ENCODE measurements at places on chromosomes 4 and X.

- DNase-seq, result peak; percentile 87
- H3K27me3 ChIP-seq, result peaks cover 6% of the 10 kb centered on the region
- H3K36me3 ChIP-seq, result peaks cover 30% of the 10 kb centered on the region
- H3K4me1 ChIP-seq, result peaks cover 5% of the 10 kb centered on the region
Observed at GRCh38 chrX:150772150-150772970, 79.2 kb downstream of the MTMR1 start.

DNA sequence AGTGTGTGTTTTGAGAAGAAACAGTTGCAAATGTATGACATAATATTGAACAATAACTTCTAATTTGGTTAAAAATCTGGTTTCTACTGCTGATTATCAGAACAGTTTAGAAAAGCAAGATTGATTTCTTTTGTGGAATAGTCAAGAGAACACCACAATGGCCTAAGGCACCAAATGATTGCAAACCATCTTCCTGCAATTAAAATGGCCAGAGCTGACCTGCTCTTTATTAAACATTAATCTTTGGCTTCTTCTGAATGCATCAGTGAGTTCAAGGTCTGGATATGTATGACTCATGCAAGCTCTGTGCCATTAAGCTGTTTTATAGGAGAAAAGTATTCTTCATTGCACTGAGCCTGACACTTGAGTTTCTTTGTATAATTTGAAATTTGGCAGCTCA lies 107.8 kb upstream of the PDHA2 start:
- peaks cover 6% of the 10 kb centered on the region for H3K27me3 ChIP-seq
- H3K4me1 ChIP-seq, result peaks cover 9% of the 10 kb centered on the region
- no peak overlapping the region for H3K4me3 ChIP-seq
- DNase-seq, result no peak

- no peaks in the 10 kb centered on the region for H3K36me3 ChIP-seq
- H3K27ac ChIP-seq, result no peak overlapping the region
Observed at GRCh38 chrX:39577206-39577984, 520.4 kb downstream of the BCOR start.

- peaks cover 29% of the 10 kb centered on the region for H3K36me3 ChIP-seq
- peaks cover 32% of the 10 kb centered on the region for H3K4me1 ChIP-seq
- no peak overlapping the region for H3K4me3 ChIP-seq
- DNase-seq, result no peak
- peaks cover 2% of the 10 kb centered on the region for H3K27me3 ChIP-seq
Observed at GRCh38 chrX:133405498-133406185, 9.6 kb downstream of the GPC4 start.

DNA sequence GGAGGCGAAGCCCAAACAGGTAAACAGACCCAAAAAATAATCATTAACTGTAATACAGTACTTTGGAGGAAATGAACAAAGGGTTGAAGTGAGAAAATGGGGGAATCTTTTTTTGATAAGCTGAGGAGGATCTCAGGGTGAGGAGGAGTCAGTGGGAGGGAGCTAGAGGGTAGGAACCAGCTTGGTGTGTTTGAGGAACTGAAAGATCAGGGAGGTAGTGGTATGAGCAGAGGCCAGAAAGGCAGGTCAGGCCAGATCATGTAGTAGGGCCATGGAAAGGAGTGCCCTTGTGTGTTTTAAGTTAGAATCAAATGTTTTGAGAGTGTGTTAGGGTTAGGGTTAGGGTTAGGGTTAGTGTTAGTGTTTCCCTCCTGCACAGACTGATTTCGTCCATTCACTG lies 48.8 kb downstream of the PPP2R2C start:
- peaks cover 17% of the 10 kb centered on the region for H3K4me1 ChIP-seq
- H3K27me3 ChIP-seq, result peaks cover 37% of the 10 kb centered on the region
- no peak for DNase-seq
- H3K27ac ChIP-seq, result no peak overlapping the region
- H3K36me3 ChIP-seq, result no peaks in the 10 kb centered on the region

- no peak overlapping the region for H3K4me3 ChIP-seq
- peaks cover 54% of the 10 kb centered on the region for H3K4me1 ChIP-seq
- no peaks in the 10 kb centered on the region for H3K27me3 ChIP-seq
- no peak for DNase-seq
Observed at GRCh38 chr4:142548491-142548890, 297.6 kb downstream of the INPP4B start.

DNA sequence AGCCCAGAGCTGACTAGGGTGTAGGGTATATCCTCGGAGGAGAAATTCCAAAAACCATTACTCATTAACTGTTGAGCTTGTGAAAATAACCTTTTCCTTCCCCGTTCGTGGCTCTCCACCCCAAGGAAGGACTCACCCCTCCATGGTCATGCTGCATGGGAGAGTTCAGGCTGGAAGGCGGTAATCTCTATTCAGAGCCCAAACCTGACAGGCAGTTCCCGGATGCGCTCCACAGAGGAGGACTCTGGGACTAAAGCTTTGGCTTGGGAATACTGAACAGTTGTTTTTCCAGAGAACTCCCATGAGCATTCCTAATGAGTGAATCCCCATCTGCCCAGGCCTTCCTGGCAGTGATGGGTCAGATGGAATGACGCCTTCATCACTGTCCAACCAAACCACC lies 125.4 kb downstream of the BCOR start:
- H3K27me3 ChIP-seq, result peaks cover 72% of the 10 kb centered on the region
- no peaks in the 10 kb centered on the region for H3K36me3 ChIP-seq
- peaks cover 29% of the 10 kb centered on the region for H3K4me1 ChIP-seq
- H3K27ac ChIP-seq, result no peak overlapping the region

DNA sequence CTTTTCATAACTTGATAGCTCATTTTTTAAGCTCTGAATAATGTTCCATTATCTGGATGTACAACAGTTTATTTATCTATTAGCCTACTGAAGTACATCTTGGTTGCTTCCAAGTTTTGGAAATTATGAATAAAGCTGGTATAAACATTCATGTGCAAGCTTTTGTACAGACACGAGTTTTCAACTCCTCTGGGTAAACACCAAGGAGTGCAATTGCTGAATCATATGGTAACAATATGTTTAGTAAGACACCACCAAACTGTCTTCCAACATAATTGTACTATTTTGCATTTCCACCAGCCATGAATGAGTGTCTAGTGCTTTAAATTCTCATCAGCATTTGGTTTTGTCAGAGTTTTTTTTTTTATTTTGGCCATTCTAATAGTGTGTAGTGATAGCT lies 266.7 kb upstream of the ATOH1 start:
- no peaks in the 10 kb centered on the region for H3K36me3 ChIP-seq
- no peak overlapping the region for H3K4me3 ChIP-seq
- DNase-seq, result no peak
- H3K27ac ChIP-seq, result no peak overlapping the region
- no peaks in the 10 kb centered on the region for H3K27me3 ChIP-seq

GRCh38 chr4:90024519-90024918 lies 102.7 kb upstream of the CCSER1 start:
- H3K4me1 ChIP-seq, result no peaks in the 10 kb centered on the region
- H3K27ac ChIP-seq, result no peak overlapping the region
- H3K27me3 ChIP-seq, result no peaks in the 10 kb centered on the region
- no peak overlapping the region for H3K4me3 ChIP-seq
- DNase-seq, result no peak

DNA sequence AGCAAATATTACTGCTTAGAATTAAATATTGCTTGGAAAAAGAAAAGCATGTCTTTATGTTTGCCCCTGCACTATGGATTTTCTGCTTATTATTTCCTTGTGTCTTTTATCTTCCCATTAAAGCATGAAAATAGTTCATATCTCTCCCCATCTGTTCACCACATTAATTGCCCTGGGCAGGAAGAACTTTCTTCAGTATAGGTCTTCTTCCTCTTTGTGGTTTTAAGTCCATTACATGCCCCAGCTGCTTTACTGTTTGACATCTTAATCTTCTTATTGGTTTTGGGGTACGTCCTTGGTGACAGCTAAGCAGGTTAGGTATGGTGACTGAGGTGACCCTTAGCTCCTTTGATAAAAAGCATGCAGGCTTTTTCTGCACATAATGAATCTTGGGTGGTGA lies 157.3 kb downstream of the AASDH start:
- H3K4me1 ChIP-seq, result peaks cover 8% of the 10 kb centered on the region
- peaks cover 81% of the 10 kb centered on the region for H3K36me3 ChIP-seq
- no peak overlapping the region for H3K27ac ChIP-seq
- H3K4me3 ChIP-seq, result no peak overlapping the region
- H3K27me3 ChIP-seq, result peaks cover 4% of the 10 kb centered on the region

DNA sequence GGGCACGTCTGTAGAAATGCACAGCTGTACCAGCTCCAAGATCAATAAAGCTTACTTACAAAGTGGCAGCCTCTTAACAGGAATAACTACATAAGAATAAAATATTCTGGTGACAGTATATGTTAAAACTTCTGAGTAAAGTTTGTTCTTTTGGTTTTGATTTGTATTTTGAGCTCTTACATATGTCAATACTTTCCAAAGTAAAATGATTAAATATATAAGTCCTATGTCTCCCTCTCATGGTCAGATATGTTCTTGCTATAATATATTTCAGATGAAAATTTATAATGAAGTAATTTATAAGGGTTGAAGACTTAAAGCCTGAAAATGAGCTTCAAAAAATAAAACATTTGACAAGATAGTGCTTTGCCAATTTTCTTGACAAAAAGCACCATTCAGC lies 254.4 kb downstream of the NPFFR2 start:
- no peak overlapping the region for H3K4me3 ChIP-seq
- no peak overlapping the region for H3K27ac ChIP-seq
- H3K4me1 ChIP-seq, result no peaks in the 10 kb centered on the region
- no peak for DNase-seq
- no peaks in the 10 kb centered on the region for H3K27me3 ChIP-seq

GRCh38 chr4:57095956-57096355 lies 14.2 kb downstream of the IGFBP7 start:
- no peaks in the 10 kb centered on the region for H3K27me3 ChIP-seq
- no peak overlapping the region for H3K4me3 ChIP-seq
- no peak for DNase-seq
- H3K4me1 ChIP-seq, result peaks cover 21% of the 10 kb centered on the region
- no peaks in the 10 kb centered on the region for H3K36me3 ChIP-seq
- no peak overlapping the region for H3K27ac ChIP-seq

DNA sequence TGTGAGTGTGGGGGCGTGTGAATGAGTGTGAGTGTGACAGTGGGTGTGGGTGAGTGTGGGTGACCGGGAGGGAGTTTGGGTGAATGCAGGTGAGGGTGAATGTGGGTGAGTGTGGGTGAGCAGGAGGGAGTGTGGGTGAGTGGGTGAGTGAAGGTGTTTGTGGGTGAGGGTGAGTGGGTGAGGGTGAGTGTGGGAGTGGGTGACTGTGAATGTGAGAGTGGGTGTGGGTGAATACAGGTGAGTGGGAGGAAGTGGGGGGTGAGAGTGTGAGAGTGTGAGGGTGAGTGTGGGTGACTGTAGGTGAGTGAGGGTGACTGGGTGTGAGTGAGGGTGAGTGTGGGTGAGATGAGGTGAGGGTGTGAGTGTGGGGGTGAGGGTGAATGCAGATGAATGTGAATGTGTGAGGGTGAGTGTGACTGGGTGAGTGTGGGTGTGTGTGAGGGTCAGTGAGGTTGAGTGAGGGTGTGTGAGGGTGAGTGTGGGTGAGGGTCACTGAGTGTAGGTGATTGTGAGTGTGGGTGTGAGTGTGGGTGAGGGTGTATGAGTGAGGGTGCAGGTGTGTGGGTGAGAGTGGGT lies 1677.3 kb upstream of the TENM3 start:
- no peak overlapping the region for H3K27ac ChIP-seq
- no peak for DNase-seq
- H3K27me3 ChIP-seq, result peaks cover 4% of the 10 kb centered on the region
- no peak overlapping the region for H3K4me3 ChIP-seq
- peaks cover 21% of the 10 kb centered on the region for H3K4me1 ChIP-seq
- H3K36me3 ChIP-seq, result no peaks in the 10 kb centered on the region

- H3K4me3 ChIP-seq, result no peak overlapping the region
- no peak for DNase-seq
- no peaks in the 10 kb centered on the region for H3K4me1 ChIP-seq
- peaks cover 6% of the 10 kb centered on the region for H3K27me3 ChIP-seq
Observed at GRCh38 chr4:103012551-103012950, 7.0 kb downstream of the SLC9B1 start.

GRCh38 chrX:150542846-150543229 lies 25.6 kb upstream of the MTM1 start:
- no peak overlapping the region for H3K27ac ChIP-seq
- H3K27me3 ChIP-seq, result no peaks in the 10 kb centered on the region
- H3K36me3 ChIP-seq, result no peaks in the 10 kb centered on the region
- DNase-seq, result no peak

- H3K27me3 ChIP-seq, result peaks cover 3% of the 10 kb centered on the region
- H3K36me3 ChIP-seq, result no peaks in the 10 kb centered on the region
- H3K4me1 ChIP-seq, result peaks cover 16% of the 10 kb centered on the region
- H3K4me3 ChIP-seq, result no peak overlapping the region
- DNase-seq, result no peak
- H3K27ac ChIP-seq, result no peak overlapping the region
Observed at GRCh38 chrX:104854790-104855340, 288.9 kb downstream of the IL1RAPL2 start.

- H3K4me3 ChIP-seq, result no peak overlapping the region
- no peaks in the 10 kb centered on the region for H3K4me1 ChIP-seq
- no peak overlapping the region for H3K27ac ChIP-seq
- DNase-seq, result no peak
Observed at GRCh38 chrX:44723426-44723825, 120.4 kb upstream of the DUSP21 start.

GRCh38 chrX:25009407-25009806 lies 6.4 kb downstream of the ARX start:
- H3K27ac ChIP-seq, result no peak overlapping the region
- H3K4me1 ChIP-seq, result peaks cover 15% of the 10 kb centered on the region
- no peak for DNase-seq
- no peaks in the 10 kb centered on the region for H3K36me3 ChIP-seq
- no peak overlapping the region for H3K4me3 ChIP-seq

GRCh38 chr4:148396986-148397673 lies 45.1 kb downstream of the NR3C2 start:
- H3K27me3 ChIP-seq, result no peaks in the 10 kb centered on the region
- DNase-seq, result no peak
- peaks cover 4% of the 10 kb centered on the region for H3K4me1 ChIP-seq
- H3K27ac ChIP-seq, result no peak overlapping the region

GRCh38 chrX:143788265-143788664 lies 67.7 kb upstream of the SPANXN2 start:
- no peak overlapping the region for H3K27ac ChIP-seq
- peak; percentile 1 for DNase-seq
- H3K36me3 ChIP-seq, result no peaks in the 10 kb centered on the region
- H3K4me1 ChIP-seq, result no peaks in the 10 kb centered on the region

DNA sequence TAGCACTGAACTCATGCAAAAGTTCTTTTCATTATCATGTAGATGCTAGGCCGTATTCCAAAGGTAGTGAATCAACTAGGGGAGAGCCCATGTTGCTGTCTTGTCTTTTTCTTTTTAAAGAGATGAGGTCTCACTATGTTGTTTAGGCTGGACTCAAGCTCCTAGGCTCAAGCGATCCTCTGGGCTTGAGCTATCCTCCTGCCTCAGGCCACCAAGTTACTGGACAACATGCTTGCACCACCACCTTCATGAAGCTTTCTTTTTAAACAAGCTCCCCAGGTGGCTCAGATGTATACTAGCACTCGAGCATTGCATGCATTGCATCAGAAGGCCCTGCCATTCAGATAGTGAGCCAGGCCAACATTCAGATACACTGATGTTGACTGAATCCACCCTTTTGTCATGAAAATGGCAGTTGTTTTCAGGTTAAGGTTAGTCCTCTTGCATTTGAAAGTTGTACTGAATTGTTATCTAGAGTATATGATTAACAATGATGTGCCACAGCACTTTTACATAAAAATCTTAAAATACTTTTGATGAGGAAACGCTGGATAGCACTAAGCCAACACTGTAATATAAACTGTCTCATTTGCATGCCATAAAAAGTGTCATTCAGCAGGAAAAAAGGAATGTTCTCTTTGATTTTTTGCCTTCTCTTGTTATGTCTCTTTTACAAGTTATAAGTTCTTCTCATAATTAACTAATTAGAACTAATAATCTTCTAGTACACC lies 76.7 kb downstream of the FNIP2 start:
- H3K4me1 ChIP-seq, result peaks cover 4% of the 10 kb centered on the region
- peaks cover 2% of the 10 kb centered on the region for H3K27me3 ChIP-seq
- no peak for DNase-seq
- no peak overlapping the region for H3K27ac ChIP-seq

GRCh38 chr4:159266981-159267868 lies 164.3 kb downstream of the RAPGEF2 start:
- H3K4me3 ChIP-seq, result no peak overlapping the region
- no peak overlapping the region for H3K27ac ChIP-seq
- DNase-seq, result no peak

Data from nephron progenitor cell (in vitro differentiated cells).